Spleen (tissue), 13 donors: ENCODE measurements at places on chromosomes 13 and 19. TPM values are rescaled to one million over a fixed set of nuclear protein-coding genes. Genes with fewer than 3 reads are reported as not detected.

Gene PRKCG
- total RNA-seq: not detected

- no peaks in the 10 kb centered on the region for H3K36me3 ChIP-seq
- H3K27me3 ChIP-seq: no peaks in the 10 kb centered on the region
- no peak overlapping the region for H3K27ac ChIP-seq
Observed at GRCh38 chr13:67033170-67033569, 197.0 kb downstream of the PCDH9 start.

DNA sequence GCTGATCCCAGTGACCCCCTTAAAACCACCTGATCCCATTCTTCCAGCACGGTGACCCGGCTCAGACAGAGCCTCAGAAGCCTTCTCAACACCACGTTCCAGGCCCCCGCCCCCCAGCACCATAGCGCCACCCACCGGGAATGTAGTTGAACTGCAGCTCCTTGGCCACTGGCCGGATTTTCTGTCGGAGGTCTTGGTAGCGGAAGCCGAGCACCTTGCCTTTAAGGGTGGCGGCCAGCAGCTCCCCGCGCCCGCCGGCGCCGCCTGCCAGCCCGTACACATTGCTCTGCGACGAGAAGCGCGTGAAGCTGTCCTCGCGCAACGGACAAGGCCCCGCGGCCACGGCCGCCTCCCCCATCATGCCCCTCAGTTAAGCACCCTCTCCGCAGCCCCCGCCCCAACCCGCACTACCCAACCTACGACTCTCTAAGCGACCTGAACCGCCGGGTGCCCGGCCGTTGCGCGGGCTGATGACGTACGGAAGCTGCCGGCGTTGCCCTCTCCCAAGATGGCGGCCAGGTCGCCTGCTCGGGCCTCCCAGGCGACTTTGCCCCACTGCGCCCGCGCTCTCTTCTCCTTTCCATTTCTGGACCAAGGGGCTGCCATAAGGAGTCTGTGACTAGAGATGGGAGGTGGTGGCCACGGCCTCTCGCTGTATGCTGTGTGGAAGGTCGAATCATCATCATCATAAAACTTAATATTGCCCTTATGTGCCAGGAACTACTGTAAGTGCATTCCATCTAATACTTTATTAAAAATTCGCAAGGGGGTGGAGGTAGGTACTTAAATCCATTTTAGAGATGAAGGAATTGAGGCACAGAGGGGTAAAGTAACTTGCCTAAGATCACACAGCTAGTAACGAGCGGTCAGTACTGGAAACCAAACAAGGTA, at the start of gene KPTN:
Gene KPTN (minus strand): TSS at position 420 of the 891 bp plus-strand sequence. CDS start 59 bp downstream, at position 361.
- peak within 1 kb of the TSS; percentile 90 for H3K27ac ChIP-seq
- peaks cover 1% of the 10 kb centered on the region for H3K36me3 ChIP-seq
- peak within 1 kb of the TSS; percentile 56 for H3K4me3 ChIP-seq
- H3K4me1 ChIP-seq: peaks cover 17% of the 10 kb centered on the region
- H3K27me3 ChIP-seq: no peaks in the 10 kb centered on the region

Gene SHISA2
- 0.51 TPM for total RNA-seq

GRCh38 chr19:32471095-32471494, 65.5 kb downstream of the DPY19L3 start:
- H3K27me3 ChIP-seq: no peaks in the 10 kb centered on the region
- no peak for DNase-seq
- no peaks in the 10 kb centered on the region for H3K36me3 ChIP-seq
- no peak overlapping the region for H3K4me3 ChIP-seq

- no peak for DNase-seq
- no peaks in the 10 kb centered on the region for H3K4me1 ChIP-seq
- no peak overlapping the region for H3K4me3 ChIP-seq
- no peaks in the 10 kb centered on the region for H3K36me3 ChIP-seq
Observed at GRCh38 chr13:43985422-43986072, 105.8 kb downstream of the LACC1 start.
